ENCODE measurements at places on chromosomes 5 and 9.

- no peak for DNase-seq
These were observed 996 bp downstream of the NXNL2 start for GRCh38 chr9:88536023-88536324.

DNA sequence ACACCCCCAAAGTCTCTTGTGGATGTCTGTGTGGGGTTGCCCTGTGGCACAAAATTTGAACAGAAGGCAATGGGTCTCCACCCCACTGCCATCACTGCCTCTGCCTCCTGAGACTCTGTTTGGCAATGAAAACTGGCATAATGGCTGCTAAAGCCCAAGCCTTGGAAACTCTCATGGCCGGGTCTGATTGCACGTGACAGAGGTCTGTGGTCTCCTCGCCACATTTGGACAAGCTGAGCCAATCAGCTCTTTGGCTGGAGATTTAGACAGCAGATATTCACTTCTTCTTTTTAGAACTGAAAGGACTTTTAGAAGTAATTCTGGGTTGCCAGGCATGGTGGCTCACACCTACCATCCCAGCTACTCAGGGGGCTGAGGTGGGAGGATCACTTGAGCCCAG is 5.5 kb downstream of the GGTA1 start:
- no peak for DNase-seq

GRCh38 chr9:89808076-89808755 is 203.4 kb downstream of the GADD45G start:
- no peak for DNase-seq

DNA sequence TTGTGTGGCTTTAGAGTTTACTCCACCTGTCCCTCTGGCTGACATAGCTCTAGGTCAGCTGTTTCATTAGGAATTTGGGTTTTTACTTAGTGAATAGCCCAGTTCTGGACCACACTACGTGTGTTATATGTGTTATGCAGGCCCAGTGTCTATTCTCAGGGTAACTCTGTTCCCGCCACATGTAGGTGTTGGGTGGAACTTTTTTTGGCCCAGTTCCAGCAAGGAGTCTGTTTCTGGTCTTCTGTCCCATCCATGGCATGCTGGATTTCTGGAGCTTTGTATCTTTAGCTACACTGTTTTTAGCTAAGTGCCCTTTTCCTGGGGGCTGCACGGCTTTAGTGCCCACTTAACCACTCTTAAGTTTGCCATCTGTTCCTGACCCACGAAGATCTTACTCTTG is 15.5 kb downstream of the RMI1 start:
- DNase-seq = no peak

Data from CD4-positive, alpha-beta T cell treated with Interferon gamma for 1 hour (primary cell).